ENCODE measurements at places on chromosomes 6 and 20.

- no peak for DNase-seq
These were observed 6.7 kb downstream of the MYO6 start for GRCh38 chr6:75755704-75756103.

DNA sequence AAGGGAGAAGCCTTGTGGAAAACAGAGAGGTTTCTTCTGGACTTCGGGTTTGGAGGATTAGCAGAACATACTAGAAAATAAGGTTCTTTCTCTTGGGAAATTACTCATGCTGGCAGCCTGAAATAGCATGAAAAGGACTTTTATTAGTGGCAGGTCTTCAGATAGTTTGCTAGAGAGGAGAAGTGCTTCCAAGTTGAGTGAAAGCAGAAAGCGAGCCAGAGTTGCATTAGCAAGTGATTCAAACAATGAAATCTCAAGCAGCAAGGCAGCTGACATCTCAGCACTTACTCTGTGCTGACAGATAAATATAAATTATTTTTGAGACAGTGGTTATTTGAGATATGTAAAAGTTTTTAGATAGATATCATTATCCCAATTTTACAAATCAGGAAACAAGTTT, 91.9 kb downstream of the PLCB4 start:
- DNase-seq: no peak

DNA sequence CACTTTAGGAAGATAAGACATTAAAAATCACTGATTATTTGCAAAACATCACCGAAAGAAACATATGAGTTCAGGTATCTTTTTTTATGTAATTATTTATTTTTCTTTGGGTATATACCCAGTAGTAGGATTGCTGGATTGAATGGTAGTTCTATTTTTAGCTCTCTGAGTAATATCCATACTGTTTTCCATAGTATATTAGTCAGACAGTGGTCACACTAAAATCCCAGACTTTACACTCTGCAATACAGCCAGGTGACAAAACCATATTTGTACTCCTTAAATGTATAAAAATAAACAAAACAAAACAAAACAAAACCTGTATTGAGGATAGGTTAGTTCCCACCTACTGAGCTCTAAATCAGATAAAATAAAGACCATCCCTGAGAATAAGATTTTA, 1024.3 kb upstream of the EYS start:
- DNase-seq: no peak

GRCh38 chr6:95740157-95740556, 162.8 kb downstream of the MANEA start:
- no peak for DNase-seq

DNA sequence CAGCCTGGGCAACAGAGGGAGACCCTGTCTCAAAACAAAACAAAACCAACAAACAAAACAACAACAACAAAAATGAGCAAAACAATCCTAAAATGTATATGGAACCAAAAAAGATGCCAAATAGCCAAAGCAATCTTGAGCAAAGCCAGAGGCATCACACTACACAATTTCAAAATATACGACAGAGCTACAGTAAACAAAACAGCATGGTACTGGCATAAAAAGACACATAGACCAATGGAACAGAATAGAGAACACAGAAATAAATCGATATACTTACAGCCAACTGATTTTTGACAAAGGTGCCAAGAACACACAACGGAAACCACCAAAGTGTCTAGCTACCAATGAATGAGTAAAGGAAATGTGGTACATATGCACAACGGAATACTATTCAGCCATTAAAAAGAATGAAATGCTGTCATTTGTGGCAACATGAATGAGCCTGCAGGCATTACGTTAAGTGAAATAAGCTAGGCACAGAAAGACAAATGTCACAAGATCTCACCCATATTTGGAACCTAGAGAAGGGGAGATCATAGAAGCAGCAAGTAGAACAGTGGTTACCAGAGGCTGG, 16.4 kb downstream of the PXDC1 start:
- no peak for DNase-seq

DNA sequence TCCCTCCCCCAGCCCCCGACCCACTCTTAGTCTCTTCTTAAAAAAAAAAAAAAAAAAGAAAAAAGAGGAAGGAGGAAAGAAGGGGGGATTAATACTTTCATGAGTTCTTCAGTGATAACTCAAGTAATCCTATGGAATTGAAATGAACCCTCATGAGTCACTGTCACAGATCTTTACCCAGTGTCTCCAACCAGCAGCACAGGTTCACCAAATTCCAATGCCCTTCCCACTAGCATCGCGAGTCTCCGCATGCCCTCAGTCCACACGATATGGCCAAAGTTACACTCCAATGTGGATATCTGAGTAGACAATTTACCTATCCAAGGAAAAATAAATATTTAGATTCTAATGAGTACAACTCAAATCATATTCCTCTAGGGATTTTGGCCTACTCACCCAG, 74.5 kb downstream of the MDN1 start:
- no peak for DNase-seq

- DNase-seq: no peak
These were observed 216.5 kb downstream of the SLC35F1 start for GRCh38 chr6:118123503-118124037.

DNA sequence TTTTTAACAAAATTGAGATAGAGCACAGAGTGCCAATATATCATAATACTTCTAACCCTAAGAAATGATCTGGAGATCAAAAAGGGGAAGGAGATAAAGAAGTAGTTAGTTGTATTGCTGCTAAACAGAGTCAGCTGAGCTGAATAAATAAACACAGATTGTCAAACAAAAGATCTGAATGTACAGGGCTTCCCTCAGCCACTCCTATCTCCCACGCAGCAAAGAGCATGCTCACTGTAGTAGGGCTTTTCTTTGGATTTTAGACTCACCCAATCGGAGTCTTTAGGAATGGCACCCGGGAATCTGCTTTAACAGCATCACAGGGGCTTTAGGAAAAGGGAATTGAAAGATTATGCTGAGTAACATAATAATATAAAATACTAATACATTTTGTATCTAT, 222.2 kb upstream of the STXBP5 start:
- no peak for DNase-seq

DNA sequence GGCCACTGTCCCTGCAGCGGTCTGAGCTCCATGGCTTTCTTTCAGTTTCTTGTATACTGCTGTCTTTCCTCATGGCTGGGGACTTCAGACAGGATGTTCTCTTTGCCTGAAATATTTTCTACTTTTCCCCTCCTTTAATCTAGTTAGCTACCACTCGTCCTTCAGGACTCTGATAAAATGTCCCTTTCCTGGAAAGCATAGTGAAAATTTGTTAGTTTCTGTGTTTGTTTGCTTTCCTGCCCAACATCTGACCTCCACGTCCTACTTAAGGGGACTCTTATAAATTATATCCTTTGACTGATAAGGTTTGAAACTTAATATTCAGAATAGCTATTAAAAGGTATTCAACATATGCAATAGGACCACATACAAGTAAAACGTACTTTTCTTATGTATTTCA, 48.8 kb upstream of the KLHL31 start:
- DNase-seq: no peak

DNA sequence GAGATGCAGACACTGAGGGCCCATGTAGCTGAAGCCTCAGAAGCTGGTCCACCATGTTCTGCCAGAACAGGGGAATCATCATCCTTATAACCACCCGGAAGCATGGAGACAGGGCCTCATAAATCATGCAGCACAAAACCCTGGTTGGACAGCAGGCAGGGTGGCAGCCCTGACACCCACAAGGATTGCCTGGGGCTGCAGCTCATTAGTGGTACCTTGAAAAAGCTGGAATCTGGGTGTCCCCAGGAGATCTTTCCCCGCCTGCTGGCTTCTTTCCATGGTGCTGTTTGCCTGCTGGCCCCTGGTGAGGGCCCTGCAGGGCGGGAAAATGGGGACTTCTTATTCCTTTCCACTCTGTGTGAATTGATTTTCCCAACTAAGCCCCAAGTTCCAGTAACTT, 50.6 kb upstream of the GGTLC1 start:
- no peak for DNase-seq

DNA sequence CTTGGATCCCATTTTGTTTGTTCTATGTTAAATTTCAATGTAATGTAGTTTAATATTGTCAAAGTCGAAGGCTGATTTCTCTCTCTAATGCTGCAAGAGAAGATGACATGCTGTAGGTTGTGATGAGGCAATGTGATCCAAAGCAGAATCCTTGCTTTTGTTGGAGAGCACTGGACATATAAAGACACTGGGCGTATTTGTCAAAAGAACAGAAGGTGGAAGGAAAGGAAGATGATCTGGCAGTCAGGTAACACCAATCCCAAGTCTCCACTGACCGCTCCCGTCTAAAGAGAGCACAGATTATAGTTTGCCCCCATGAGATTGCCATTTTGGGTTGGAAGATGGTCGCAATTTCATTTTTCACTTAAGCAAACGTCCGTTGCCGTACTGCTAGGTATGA, 935 bp upstream of the RFX6 start:
- DNase-seq: no peak

GRCh38 chr20:13665709-13666395, 27.1 kb upstream of the TASP1 start:
- no peak for DNase-seq

GRCh38 chr6:150004101-150004782, 21.1 kb downstream of the RAET1L start:
- DNase-seq: no peak

DNA sequence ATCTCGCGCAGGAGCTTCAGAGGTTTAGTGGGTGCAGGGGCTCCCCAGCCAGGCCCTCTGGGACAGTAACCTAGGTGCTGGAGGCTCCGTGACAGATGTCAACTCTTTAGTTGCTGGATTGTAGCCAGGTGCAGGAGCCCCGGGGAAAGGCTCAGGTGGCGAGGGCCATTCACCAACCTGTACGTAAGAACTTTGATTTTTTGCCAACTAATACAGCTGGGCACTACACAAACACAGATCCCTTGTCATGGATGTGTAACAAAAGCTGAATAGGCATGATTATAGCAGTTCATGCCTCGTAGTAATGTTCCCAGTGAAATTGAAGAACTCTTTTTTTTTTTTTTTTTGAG, 82.6 kb downstream of the CDC5L start:
- peak; percentile 87 for DNase-seq

DNA sequence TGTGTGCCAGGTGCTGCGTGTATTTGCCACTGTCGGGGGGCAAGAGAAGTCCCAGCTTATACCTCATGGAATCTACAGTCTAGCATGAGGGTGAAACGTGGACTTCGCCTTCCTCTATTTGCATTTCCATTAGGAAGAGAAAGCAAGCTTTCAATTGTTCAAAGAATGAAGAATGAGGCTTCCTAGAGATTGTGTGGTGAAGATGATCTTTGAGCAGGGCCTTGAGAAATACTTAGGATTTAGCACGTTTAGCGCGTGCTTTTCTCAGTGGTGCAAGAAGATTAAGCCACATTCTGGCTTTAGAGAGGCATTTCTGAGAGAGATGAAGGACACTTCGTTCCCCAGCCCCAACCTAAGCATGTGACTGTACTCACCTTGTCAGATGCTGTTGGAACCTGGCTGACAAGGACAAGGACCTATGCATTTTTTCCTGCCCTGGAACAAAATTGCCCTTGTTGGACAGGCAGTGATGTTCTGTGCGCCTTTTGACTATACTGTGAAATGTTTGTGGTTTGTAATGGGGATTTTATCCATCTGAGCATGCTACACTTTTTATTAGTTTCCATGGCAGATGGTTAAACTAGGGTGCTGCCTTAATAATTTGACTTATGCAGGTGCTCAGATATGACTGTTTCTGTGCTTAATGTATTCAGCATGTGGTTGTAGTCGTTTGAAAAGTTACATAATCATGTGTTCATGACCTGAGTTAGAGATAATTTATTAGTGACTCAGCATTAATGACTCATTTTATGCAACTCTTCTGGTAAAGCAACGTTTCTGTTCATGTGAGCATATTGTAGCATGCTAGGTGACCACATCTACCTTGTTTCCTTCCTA, 10.7 kb downstream of the TULP4 start:
- DNase-seq: no peak

DNA sequence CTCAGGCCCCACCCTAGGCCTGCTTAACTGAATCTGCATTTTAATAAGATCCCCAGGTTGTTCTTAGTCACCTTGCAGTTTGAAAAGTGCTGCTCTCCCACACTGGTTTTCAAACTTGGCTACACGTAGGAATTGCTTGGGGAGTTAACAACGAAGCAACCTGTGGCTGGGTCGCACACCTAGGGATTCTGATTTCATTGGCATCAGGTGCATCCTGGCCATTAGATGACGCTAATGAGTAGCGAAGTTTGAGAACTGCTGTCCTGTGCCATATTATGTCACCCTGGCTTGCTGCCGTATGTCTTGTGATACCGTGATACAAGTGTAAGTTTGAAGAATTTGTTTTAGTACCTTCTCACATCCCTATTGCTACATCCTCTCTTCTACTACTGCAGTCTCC, 28.2 kb upstream of the FUCA2 start:
- no peak for DNase-seq

GRCh38 chr20:62381842-62382241, 5.1 kb upstream of the RPS21 start:
- DNase-seq: no peak

DNA sequence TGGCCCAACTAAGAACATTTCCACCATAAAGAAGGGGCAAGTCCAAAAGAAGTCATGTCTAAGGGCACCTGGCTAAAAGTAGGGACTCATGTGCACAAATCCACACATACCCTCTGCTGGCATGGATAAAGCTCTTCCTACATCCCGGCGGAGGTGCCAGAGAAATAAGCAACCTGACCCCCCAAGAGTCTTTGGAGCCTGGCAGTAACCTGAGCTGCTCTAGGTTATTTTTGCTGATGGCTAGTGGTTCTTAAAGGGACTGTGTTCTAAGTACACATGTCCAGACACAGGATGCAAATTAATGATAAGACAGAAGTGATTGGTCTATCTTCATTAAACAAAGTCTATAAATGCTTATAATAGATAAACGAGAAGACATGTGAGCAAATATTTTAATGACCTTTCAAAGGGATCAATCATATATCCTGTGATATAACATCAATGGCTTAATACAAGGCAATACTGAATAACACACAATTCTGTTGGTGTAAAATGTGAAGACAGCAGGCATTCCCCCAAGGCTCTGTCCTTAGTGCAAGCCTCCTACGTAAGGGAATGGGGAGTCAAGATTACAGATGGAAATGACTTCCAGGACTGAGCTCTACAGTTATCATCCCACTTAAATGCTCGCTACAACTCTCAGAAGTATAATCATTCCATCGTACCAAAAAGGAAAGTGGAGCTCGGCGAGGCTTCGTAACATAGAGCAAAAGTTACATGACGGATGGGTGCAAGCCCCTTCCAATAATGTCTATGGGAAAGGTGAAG, 52.5 kb downstream of the HIVEP2 start:
- DNase-seq: no peak

GRCh38 chr6:169212436-169212835, 41.2 kb downstream of the THBS2 start:
- no peak for DNase-seq
